Endodermal cell (in vitro differentiated cells): ENCODE measurements at places on chromosomes 2 and 18.

DNA sequence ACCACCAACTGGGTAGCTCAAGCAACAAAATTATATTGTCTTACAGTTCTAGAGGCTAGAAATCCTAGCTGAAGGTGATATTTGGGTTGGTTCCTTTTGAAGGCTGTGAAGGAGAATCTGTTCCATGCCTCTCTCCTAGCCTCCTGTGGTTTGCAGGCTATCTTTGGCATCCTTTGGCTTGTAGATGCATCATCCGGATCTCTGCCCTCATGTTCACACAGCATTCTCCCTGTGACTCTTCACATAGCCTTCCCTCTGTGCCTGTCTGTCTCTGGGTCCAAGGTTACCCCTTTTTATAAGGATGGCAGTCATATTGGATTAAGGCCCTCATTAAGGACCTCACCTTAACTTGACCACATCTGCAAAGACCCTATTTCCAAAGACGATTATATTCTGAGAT, 78.6 kb upstream of the MAP3K20 start:
- no peak for DNase-seq

DNA sequence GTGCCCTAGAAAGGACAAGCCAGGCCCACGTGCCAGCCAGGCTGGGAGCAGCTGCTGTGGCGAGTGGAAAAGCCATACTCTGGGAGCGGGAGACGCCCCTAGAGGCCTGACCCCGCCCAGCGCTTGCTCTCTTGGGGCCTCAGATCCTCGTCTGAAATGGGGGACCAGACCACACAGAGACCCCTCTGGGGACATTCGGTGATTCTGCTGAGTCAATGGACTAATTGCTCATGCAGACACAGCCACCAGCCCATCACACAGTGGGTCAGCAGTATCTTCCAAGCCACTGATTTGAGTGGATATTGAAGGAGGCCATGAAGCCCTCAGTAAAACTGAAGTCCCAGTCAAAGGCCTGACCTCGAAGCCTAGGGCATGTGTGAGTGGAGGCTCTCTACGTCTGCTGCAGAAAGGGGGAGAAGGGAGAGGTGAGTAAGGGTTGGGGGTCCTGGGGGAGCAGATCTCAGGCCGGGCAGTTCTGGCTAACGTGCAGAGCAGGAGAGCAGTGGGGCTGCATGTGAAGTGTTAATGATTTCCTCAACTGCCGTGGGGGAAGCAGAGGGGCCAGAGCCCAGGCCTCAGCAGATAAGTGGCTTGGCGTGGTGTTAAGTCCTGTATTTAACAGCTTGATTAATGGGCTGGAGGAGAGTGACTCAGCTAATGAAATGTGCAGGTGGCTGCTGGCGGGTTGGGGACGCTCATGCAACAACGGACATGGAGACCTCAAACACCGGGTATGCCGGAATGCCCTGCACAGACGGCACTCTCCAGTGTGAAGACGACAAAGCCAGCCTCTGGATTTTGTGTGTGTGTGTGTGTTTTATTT, 104.4 kb upstream of the TWIST2 start:
- DNase-seq = no peak

- no peak for DNase-seq
These were observed 106.9 kb downstream of the B3GNT2 start for GRCh38 chr2:62302631-62303435.

DNA sequence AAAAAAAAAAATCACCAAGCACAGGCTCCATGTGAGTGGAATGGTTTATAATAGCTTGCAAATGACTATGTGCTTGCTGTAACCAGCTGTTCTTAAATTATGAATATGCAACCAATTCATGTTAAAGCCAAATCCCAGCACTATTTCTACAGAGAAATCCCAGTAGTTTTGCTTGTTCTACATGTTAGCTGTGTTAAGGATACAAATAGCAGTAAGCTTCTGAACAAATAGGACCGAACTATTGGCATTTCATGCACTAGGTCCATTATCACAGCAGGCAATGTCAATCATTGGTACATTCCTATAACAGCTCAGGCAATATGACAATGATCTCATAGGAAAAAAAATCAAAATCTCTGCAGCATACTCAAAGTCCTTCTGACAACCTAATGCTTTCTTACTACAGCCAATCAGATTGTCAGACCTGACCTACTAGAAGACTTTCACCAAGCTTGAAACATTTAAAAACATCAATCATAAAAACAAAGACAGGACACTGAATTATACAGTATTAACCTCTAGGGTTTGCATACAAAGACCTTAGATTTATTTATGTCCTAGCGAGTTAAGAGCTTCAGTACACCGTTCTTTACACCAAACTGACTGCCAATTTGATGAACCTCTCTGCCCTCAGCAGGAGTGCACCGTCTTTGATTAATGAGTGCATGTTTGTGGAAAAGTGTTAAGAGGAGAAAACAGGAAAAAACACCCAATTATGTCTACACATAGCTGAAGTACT, 6.4 kb downstream of the BAZ2B start:
- no peak for DNase-seq

- no peak for DNase-seq
These were observed 10.0 kb downstream of the RNF144A start for GRCh38 chr2:6927186-6927585.

DNA sequence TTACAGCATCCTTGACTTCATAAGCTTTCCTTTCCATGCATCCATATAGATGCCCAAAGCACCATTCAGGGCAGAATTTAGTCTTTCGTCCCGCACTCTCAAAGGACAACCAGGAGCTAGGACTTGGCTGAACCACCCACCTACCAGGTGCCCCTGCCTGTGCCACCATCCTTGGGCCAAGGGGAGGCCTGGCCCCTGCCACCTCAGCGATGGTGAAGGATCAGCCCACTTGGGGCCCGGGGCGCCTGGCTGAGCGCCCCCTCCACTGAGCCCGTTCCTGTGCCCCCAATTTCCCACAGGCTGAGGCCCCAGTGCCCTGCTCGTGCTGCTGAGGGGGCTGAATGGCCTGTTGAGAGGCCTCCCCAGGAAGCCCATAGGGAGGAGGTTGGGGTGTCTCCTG, 33.3 kb upstream of the ALPP start:
- DNase-seq = no peak

DNA sequence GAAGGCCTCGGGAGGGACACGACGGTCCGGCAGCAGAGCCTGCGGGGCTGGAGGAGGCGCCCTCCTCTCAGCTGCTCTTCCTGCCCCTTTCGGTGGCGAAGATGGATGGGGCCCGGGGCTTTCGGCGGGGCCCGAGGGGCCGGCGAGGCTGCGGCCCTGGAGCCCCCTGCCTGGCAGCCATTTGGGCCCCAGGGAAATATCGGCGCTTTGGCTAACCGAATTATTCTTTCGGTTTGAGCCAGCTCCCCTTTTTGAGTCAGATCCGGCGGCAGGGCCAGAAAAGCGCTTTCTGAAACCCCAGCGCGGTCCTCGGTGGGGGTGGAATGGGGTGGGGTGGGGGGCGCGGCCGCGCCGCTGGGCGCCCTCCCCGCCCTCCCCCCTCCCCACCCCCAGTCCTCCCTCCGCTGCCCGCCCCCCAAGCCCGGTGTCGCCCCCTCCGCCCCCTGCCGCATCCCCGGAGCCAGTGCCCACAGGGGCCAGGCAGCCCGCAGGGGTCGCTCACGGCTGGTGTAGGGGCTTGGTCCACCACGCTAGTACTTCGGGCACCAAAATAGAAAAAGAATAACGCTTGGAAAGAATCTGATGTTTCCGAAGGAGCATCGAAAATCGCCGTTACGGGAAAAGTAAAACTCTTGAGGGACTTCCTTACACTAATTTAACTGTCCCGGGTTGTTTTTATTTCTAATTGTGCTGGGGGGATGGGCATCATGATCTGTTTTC, 9.1 kb upstream of the ARID5A start:
- DNase-seq = peak; percentile 82

DNA sequence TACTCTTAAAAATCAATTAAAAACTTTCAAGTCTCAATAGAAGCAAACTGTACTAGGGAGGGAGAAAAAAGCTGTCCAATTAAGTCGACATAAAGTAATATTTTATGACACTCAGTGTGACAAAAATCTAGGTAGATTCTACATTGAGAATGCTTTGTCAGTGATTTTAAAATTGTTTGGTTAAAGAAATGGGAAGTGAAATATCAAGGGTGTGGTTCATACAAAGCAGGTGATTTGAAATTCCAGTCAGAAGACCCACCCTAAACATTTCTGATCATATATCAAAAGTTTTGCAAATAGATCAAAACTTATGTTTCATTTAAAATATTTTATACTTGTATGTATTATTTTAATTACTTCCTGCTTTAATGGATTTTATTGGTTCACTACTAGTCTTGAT, 338.9 kb upstream of the DCC start:
- no peak for DNase-seq

GRCh38 chr18:12409469-12409868, 1.7 kb downstream of the PRELID3A start:
- no peak for DNase-seq

DNA sequence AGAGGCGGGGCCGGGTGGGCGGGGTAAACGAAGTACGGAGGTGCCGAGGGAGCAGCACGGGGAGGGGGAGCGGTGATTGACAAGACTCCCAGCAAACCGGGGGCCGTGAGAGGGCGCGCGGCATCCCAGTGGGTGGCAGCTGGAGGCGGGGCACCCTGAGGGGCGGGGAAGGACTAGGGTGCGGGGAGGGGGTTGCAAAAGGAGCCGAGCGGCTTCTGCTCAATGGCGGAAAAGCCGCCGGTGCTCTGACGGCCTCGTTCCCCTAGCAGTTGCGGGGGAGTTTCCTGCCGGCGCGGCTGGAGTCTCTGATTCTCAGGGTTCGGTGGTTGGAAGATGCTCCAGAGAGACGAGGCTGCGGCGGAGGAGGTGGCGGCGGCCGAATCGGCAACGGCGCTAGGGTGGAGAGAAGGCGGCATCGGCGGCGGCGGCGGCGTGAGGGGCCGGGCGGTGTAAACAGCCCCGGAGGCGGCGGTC, at the start of gene PPM1B:
TSS of gene PPM1B (plus strand) at position 195 of the 474 bp plus-strand sequence. CDS start 32,325 bp downstream, outside the sequence.
- DNase-seq = no peak

GRCh38 chr2:114499101-114499500, 56.7 kb downstream of the DPP10 start:
- DNase-seq = no peak

DNA sequence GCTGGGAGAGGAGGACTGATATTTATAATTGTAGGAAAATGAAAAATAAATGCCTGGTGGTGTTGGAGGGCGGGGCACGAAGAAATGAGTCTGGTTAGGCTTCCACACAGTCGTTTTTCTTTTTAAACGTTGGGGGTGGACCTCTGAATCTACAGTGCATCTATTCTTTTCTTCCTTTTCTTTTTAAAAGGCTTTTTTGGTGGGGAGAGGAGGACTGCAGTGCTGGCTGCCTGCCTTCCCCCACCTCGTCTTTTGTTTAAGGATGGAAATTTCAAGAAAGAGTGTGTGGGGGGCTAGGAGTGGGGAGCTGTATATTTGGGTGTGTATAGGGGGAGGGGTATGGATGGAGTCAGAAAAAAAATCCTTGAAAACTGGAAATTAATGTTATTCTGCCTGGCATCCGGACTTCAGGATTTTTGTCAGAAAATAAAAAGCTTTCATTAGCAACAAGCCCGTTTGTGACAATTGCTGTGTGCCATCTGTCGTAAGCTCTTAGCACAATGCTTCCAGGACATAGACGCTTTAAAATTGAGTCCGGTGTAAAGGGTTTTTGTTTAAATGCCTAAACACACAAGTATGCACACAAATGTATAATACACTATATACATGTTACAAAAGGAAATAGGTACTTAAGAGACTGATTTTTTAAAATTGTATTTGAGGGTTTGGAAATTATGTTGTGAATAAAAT, 1.1 kb downstream of the MAP2 start:
- no peak for DNase-seq

- DNase-seq = no peak
These were observed 18.1 kb downstream of the LCLAT1 start for GRCh38 chr2:30465171-30465545.

DNA sequence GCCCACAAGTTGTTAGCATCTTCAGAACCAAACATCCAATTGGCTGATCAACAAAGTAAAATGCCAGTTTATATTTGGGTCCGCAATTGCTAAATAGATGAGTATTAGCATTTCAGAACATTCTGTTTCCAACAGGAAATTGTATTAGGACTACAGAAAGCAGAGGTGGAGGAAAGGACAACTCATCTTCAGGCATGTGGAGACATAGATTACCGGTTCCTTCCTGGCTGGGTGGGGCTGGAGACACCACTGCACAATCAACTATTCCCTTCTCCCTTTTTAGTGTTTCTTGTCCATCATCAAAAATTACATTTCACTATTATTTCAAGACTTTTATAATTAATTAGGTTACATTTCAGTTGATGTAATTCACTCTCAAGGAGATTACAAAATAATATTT, 83.8 kb downstream of the ADAM23 start:
- DNase-seq = no peak

- no peak for DNase-seq
These were observed 695 bp downstream of the RBFA start for GRCh38 chr18:80034852-80035406.

DNA sequence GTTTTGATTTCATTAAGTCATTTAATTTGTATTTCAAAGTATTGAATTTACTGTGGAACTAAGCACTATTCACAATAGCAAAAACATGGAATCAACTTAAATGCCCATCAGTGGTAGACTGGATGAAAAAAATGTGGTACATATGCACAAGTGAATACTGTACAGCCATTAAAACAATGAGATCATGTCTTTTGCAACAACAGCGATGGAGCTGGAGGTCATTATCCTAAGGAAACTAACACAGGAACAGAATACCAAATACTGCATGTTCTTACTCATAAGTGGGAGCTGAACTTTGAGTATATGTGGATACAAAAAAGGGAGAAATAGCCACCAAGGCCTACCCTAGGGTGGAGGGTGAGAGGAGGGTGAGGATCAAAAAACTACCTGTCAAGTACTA, 164.4 kb downstream of the BABAM2 start:
- DNase-seq = no peak

GRCh38 chr18:51668101-51668500, 470.6 kb upstream of the MEX3C start:
- DNase-seq = peak; percentile 92

- no peak for DNase-seq
These were observed 59.2 kb downstream of the SGPP2 start for GRCh38 chr2:222483513-222484039.

DNA sequence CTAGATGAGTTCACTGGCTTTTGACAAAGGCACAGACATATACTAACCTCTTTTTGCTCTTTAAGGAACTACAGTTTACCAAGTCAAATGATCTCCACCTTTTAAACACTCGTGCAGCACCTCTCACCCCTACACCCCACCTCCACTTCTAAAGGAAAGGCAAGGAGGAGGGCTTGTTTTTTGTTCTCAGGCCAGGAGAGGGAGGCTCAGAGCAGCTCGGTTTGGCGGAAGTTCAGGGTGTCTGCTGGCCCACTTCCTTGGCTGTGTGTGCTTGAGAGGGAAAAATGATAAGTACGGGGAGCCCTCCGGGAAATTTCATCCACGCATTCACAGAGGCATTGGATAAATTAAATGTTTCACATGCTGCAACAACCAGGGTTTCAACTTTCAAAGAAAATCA, 667.9 kb downstream of the BCL11A start:
- DNase-seq = peak; percentile 66

DNA sequence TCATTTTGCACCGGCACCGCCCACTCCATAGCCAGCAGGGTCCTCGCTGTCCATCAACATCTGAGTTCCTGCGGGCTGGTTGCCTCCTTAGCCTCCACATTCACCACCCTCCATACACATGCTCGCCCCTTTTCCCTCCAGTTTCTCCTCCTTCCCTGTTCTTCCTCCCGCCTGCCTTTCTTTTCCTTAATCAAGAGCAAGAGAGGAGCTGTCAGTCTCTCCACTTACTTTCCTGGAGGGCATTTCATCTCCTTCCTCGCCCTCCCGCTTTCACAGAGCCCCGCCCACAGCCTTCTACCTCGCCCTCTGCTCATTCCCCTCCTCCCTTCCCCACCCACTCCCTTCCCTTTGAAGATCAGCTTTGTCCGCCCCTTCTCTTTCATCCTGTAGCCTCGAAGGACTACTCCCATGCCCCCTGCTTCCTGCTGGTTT, 13.8 kb upstream of the ZBTB7C start:
- DNase-seq = peak; percentile 79
